ENCODE measurements at places on chromosomes 2 and 18. TPM values are rescaled to one million over a fixed set of nuclear protein-coding genes. Genes with fewer than 3 reads are reported as not detected.

DNA sequence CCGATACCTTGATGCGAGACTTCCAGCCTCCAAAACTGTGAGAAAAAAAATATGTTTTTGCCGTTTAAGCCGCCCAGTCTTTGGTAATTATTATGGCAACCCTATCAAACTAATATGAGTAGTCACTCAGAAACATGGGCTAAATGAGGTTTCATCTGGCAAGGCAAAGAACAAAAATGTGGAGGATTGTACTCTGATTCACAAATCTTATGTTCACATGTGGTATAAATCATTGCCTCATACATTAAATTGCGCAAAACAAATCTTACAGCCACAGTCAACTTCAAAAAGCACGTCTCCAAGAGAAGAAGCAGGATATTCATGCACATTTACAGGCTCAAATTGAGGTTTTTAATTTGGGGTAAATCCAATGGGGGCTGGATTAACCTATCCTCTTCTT lies 1435.4 kb upstream of the LRRTM1 start:
- H3K4me1 ChIP-seq, result no peaks in the 10 kb centered on the region
- no peaks in the 10 kb centered on the region for H3K27me3 ChIP-seq

GRCh38 chr2:74424139-74424992 lies 2.8 kb downstream of the WDR54 start:
- H3K4me3 ChIP-seq, result no peak overlapping the region
- H3K36me3 ChIP-seq, result no peaks in the 10 kb centered on the region
- H3K4me1 ChIP-seq, result no peaks in the 10 kb centered on the region
- no peak overlapping the region for H3K27ac ChIP-seq
- no peaks in the 10 kb centered on the region for H3K27me3 ChIP-seq
- no peak for DNase-seq

DNA sequence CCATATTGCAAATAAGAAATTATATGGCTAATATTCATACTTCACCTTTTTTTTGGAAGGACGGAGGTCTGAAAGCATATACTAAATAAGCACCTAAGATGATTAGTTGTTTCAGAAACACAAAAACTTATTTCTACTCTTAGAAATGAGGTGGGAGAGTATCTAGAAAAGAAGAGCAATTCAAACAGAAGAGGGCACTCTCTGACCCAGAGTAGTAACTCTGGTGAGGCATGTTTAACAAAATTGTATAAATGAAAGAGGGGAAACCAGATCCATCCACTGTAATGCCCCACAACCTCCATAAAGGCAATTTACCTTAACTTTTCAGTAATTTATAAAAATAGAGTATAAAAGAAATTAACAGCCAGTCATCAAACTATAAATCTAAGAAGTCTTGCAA lies 669.6 kb upstream of the VRK2 start:
- DNase-seq, result no peak
- no peaks in the 10 kb centered on the region for H3K36me3 ChIP-seq
- no peak overlapping the region for H3K27ac ChIP-seq
- H3K4me1 ChIP-seq, result no peaks in the 10 kb centered on the region

- no peak overlapping the region for H3K27ac ChIP-seq
- H3K36me3 ChIP-seq, result no peaks in the 10 kb centered on the region
- H3K4me3 ChIP-seq, result no peak overlapping the region
- no peak for DNase-seq
Measured at GRCh38 chr18:8794156-8794933, 89.0 kb downstream of the MTCL1 start.

GRCh38 chr2:165198181-165198580 lies 5.7 kb downstream of the SCN3A start:
- no peak overlapping the region for H3K4me3 ChIP-seq
- no peak for DNase-seq
- H3K36me3 ChIP-seq, result no peaks in the 10 kb centered on the region
- H3K27me3 ChIP-seq, result no peaks in the 10 kb centered on the region

DNA sequence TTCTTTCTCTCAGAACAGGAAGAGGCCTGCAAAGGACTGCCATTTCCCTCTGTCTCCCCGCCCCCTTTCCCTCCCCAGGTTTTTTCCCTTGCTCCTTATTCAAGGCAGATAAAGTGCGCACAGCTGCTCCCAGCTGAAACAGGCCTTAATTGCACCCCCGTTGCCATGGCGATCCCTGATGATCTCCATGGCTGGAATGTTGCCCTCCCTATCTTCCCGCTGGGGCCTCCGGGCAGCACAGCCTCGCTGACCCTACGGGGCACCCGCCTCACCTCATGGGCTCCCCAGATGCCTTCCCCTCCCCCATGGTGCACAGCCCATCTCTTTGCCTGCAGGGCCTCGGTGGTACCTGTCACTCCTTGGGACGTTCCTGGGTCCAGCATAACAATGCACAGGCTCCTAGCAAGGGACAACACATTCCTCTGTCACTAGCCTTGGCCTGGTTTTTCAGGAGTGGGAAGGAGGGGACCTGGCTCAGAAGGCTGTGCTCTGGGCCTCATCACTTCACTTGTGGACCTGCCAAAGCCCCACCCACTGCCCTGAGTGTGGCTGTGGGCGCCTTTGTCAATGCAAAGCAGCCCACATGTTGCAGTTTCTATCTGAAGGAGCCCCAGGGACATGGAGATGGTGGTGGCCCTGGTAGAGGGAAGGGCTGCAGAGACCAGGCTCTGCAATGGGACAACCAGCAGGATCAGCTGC lies 115.0 kb downstream of the CELF4 start:
- H3K36me3 ChIP-seq, result no peaks in the 10 kb centered on the region
- peaks cover 28% of the 10 kb centered on the region for H3K4me1 ChIP-seq
- H3K27ac ChIP-seq, result peak overlapping the region; percentile 56
- DNase-seq, result peak; percentile 80

GRCh38 chr2:235148201-235149170 lies 196.7 kb downstream of the SH3BP4 start:
- no peak overlapping the region for H3K4me3 ChIP-seq
- no peaks in the 10 kb centered on the region for H3K36me3 ChIP-seq
- H3K27me3 ChIP-seq, result no peaks in the 10 kb centered on the region
- H3K27ac ChIP-seq, result no peak overlapping the region
- DNase-seq, result no peak
- no peaks in the 10 kb centered on the region for H3K4me1 ChIP-seq

Gene CENPA
- total RNA-seq, result 5.0 TPM

GRCh38 chr18:44568342-44568741 lies 112.3 kb upstream of the SETBP1 start:
- H3K4me1 ChIP-seq, result no peaks in the 10 kb centered on the region
- no peaks in the 10 kb centered on the region for H3K27me3 ChIP-seq
- no peaks in the 10 kb centered on the region for H3K36me3 ChIP-seq
- H3K27ac ChIP-seq, result no peak overlapping the region
- DNase-seq, result no peak

Gene MC4R
- not detected for total RNA-seq

- H3K4me3 ChIP-seq, result no peak overlapping the region
- no peak for DNase-seq
- H3K36me3 ChIP-seq, result no peaks in the 10 kb centered on the region
- no peaks in the 10 kb centered on the region for H3K4me1 ChIP-seq
- H3K27me3 ChIP-seq, result no peaks in the 10 kb centered on the region
Measured at GRCh38 chr2:234771980-234772732, 179.7 kb upstream of the SH3BP4 start.

DNA sequence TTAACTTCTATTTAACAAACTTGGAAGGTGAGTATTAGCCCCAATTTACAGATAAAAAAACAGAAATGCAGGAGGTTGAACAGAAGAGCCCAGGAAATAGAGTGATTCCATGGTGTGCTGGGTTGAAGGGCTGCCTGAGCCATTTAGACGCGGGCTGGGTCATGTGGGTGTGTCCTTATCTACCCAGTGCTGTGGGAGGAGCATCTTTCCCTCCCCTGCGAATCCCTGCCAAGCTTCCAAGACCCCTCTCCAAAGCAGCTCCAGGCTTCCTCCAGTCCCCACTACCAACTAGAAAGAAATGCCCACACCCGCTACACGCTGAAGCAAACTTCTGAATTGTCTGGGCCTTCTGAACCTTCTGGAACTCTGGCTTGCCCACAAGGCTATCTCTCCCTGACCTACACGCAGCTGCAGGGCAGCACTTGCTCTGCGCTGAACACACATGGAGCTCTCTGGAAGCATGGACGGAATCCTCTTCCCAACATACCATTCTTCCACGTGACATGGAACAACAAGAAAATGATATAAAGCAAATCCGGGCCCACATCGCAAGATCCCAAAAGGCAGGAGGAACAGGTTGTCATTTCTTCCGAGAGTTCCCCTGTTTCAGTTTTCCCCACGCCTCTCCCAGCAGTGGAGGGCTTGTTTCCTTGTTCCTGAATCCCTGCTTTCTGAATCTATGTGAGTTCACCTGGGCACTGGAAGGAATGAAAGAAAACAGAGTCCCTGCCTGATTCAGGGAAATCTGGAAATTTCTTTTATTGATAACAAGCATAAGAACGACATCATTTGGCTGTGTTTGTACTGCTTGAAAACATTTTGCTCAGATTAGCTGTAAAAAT lies 562.7 kb upstream of the ID2 start:
- H3K36me3 ChIP-seq, result no peaks in the 10 kb centered on the region
- H3K27ac ChIP-seq, result peak overlapping the region; percentile 80

GRCh38 chr2:200422532-200423261 lies 87.2 kb downstream of the KCTD18 start:
- H3K36me3 ChIP-seq, result no peaks in the 10 kb centered on the region
- no peak for DNase-seq
- no peak overlapping the region for H3K27ac ChIP-seq
- H3K4me1 ChIP-seq, result no peaks in the 10 kb centered on the region

- H3K27me3 ChIP-seq, result no peaks in the 10 kb centered on the region
- H3K27ac ChIP-seq, result no peak overlapping the region
- H3K36me3 ChIP-seq, result no peaks in the 10 kb centered on the region
- H3K4me3 ChIP-seq, result no peak overlapping the region
- DNase-seq, result no peak
Measured at GRCh38 chr2:75609937-75610508, 36.6 kb upstream of the MRPL19 start.

GRCh38 chr18:65235966-65236624 lies 514.7 kb upstream of the CDH7 start:
- H3K4me1 ChIP-seq, result no peaks in the 10 kb centered on the region
- no peak for DNase-seq
- H3K4me3 ChIP-seq, result no peak overlapping the region
- no peaks in the 10 kb centered on the region for H3K36me3 ChIP-seq

- H3K27ac ChIP-seq, result no peak overlapping the region
- H3K36me3 ChIP-seq, result no peaks in the 10 kb centered on the region
- no peaks in the 10 kb centered on the region for H3K27me3 ChIP-seq
Measured at GRCh38 chr18:2256577-2256976, 314.7 kb downstream of the METTL4 start.

DNA sequence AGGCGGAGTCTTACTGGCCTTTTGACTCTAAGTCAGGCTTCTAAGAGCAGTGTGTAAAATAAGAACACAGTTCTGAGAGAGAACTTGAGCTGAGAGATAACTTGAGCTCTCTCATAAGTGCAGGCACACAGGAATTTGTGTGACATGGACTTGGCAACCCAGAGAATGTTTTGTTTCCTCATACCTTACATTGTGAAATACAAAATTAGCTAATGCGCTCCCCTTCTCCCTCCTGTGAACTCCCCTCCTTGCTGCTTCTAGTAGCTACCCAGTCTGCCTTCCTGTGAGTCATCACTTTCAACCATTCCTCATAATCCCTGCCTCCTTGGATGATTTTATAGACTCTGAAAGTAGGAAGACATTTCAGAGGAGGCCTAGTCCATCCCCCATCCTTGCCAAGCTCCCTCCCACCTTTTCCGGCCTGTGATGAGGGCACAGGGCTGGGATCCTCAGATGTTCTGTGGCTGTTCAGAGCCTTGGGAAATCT lies 22.6 kb downstream of the FER1L5 start:
- H3K4me3 ChIP-seq, result no peak overlapping the region
- no peaks in the 10 kb centered on the region for H3K27me3 ChIP-seq
- no peak for DNase-seq
- H3K36me3 ChIP-seq, result no peaks in the 10 kb centered on the region

Gene PSME4
- total RNA-seq, result 104 TPM

GRCh38 chr2:224930990-224931389 lies 111.3 kb downstream of the DOCK10 start:
- H3K36me3 ChIP-seq, result no peaks in the 10 kb centered on the region
- no peak overlapping the region for H3K27ac ChIP-seq
- peaks cover 5% of the 10 kb centered on the region for H3K4me1 ChIP-seq
- no peaks in the 10 kb centered on the region for H3K27me3 ChIP-seq
- H3K4me3 ChIP-seq, result no peak overlapping the region
- no peak for DNase-seq

DNA sequence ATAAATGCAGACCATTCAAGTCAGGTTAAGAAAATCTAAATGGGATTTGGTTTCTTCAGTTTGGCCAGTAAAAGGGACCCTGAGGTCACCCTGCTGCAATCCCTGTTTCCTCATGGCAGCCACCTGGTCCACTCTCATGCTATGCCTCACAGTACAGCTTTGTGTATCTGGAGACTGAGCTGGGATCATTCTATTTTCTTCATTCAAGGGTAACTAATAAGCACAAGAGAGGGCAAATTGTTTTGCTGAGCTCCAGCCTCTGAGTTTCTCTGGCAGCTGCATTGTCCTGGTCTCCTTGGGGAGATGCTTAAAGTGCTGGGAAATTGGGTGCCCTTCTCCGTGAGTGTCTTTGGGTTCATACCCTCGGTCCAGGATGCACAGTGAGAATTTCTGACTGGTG lies 18.5 kb upstream of the BCL2L11 start:
- H3K4me1 ChIP-seq, result no peaks in the 10 kb centered on the region
- H3K27me3 ChIP-seq, result no peaks in the 10 kb centered on the region
- DNase-seq, result no peak
- no peak overlapping the region for H3K4me3 ChIP-seq
- no peak overlapping the region for H3K27ac ChIP-seq

DNA sequence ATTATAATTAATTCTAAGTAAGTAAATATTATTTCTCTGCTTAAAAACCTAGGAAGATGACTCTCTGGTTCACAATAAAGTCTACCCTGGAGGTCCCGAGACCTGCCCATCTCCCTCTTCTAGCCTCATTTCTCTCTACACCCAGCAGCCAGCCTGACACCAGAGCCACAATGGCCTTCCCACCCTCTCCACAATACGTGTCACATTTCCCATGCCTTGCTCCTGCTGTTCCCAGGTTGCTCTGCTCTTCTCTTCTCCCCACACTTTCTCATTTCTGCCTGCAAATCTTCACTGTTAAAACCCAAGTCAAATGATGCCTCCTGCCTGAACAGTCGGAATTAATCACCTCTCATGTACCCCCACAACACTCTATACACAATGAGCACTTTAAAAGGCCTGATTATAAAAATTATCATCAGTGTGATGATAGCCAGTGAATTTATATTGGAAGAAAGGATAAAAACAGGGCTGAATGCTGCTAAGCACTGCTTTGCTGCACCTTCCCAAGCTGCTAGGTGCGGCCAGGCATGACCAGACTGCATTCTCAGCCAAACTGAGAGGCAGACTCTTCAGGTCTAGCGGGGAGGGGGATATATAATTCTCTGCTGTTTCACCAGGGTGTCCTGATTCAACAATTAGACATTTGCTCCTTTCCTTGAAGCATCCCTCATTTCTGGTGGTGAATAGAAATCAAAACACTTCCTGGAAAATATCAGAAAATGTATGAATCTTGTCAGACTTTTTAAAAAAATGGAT lies 160.6 kb downstream of the DTNA start:
- H3K4me3 ChIP-seq, result no peak overlapping the region
- no peak overlapping the region for H3K27ac ChIP-seq
- no peaks in the 10 kb centered on the region for H3K4me1 ChIP-seq
